Activated T-cell treated with anti-CD3 and anti-CD28 coated beads for 4 hours (primary cell): ENCODE measurements at places on chromosomes 1 and 21.

DNA sequence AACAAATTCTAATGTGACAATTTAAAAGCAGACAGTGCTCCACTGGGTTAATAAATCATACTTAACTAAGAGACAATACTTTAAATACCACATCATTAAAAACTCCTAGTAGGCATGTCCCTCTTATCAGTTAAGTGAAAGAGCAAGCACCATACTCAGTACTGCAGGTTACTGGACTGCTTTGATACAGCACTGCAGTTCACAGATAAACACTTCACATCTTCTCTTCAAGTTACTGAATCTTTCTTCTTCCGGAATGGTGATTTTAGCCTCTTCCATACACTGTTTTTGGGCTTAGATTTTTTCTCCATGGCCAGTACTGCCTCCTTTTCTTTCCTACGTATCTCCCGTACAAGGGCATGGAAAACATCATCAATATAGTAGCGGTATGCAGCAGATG lies 11.0 kb downstream of the RIT1 start:
- DNase-seq: no peak

DNA sequence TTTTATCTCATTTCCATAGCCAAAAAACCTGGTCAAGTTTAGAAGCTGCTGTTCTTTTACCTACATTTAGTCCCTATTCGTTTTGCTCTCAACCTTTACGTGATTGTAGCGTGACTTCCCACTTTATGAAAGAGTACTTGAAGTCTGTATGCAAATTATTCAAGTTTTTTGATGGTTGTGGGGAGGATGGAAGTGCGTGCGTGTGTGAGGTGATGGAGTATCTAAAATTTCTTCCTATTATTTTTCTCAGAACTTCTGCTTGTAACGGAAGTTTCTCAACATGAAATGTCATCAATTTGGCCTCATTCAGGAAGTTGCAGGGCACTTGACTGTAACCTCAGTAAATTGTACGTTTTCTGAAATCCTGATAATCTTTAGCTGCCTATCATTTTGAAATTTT lies 64.0 kb downstream of the SAMSN1 start:
- DNase-seq: no peak

DNA sequence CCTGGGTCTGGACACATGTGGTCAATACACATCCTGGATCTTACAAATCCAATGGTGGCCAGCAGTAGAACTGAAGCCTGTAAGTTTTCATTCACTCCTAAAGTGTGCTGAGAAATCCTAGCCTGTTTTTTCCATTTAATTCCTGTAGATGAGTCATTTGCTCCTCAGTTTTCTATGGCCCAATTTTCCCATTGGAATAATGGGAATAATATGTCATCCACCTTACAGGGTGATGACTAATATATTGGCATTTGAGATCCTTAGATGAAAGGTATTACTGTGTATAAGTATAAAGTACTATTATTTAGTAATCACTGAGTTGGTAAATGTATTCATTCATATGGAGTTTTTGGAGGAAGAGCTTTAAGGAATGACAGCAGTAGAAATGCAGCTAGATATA lies 89.7 kb upstream of the ADAR start:
- no peak for DNase-seq

GRCh38 chr1:174242856-174243255 lies 83.5 kb downstream of the RABGAP1L start:
- DNase-seq: no peak

GRCh38 chr1:27099587-27100334 lies 55.2 kb downstream of the SLC9A1 start:
- no peak for DNase-seq

DNA sequence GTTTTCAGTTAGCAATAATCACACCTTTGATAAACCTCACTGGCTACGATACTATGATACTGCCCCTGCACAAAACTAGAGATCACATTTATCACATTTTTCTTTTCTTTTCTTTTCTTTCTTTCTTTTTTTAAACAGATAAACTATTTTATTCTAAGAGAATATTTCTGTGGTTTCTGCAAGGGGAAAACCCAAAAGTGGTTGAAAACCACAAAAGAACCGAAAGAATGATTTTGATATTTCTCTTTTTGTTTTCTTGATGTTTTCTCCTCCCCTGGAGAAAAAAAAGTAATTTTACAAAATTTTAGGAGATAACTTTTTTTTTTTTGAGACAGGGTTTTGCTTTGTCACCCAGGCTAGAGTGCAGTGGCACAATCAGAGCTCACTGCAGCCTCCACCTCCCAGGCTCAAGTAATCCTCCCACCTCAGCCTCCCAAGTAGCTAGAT lies 18.4 kb upstream of the FRRS1 start:
- DNase-seq: no peak

GRCh38 chr1:87513255-87513654 lies 184.6 kb downstream of the LMO4 start:
- no peak for DNase-seq
